Dermis blood vessel endothelial cell (primary cell): ENCODE measurements at places on chromosomes 12 and 14. TPM values are rescaled to one million over a fixed set of nuclear protein-coding genes. Genes with fewer than 3 reads are reported as not detected.

DNA sequence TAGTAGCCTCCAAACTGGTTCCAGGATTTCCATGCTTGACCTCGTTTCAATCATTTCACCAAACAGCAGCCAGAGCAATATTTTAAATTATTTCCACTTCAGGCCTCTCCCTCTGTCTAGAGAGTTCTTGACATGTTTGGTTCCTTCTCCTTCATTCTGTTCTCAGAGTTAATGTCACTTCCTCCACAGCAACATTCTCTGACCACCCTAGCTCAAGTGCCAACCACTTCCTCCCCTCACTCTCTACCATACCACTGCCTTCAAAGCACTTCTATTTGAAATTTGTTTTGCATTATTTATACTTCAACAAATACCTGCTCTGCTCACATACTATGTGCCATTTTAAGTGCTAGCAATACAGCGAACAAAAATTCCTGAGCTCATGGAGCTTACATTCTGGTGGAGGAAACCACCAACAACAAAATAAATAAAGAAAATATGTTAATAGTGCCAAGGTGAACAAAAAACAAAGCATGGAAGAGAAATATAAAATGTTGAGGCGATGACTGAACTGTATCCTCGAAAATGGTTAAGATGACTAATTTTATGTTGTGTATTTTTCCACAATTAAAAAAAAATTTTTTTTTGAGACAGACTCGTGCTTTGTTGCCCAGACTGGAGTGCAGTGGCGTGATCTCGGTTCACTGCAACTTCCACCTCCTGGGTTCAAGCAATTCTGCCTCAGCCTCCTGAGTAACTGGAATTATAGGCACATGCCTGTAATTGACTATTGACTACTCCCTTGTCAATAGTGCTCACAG, 17.3 kb downstream of the BAZ1A start:
- DNase-seq = no peak

DNA sequence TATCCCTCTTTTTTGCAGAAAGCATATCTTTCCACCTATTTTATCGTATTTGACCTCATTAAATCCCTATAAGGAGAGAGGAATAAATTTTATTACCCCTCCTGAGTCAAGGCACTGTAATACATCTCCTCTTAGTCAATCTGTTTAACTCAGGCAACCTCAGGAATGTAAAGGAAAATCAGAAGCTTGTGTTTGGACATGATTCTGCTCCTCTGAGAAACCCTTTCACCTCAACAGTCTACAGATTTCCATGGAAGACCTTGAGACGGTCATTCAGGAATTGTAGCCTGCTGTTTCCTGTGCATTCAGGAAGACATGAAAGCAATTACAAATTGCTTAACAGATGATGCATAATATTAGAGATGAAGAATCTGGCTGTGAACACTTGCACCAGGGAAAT, 360.8 kb downstream of the PAWR start:
- peak; percentile 83 for DNase-seq

Gene ERP27
- 0.14 TPM in 1 of 2 replicates, not detected in the other for total RNA-seq

Gene TDRD9
- total RNA-seq = 3.0 and 4.3 TPM in 2 replicates

DNA sequence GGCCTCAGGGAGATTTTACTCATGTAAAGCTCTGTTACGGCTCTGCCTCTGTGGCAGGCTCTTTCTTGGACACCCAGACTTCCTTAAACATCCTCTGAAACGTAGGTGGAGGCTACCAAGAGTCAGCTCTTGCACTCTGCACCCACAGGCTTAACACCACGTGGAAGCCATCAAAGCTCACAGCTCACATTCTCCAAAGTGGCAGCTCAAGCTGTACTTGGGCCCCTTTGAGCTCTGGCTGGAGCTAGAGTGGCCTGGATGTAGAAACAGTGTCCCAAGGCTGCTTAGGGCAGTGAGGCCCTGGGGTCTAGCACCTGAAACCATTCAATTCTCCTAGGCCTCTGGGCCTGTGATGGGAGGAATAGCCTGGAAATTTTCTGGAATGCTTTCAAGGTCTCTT, 155.3 kb upstream of the CDKN3 start:
- no peak for DNase-seq

GRCh38 chr14:65131301-65131701, 29.0 kb upstream of the MAX start:
- DNase-seq = no peak

GRCh38 chr12:28035500-28035899, 63.0 kb upstream of the PTHLH start:
- peak; percentile 60 for DNase-seq

Gene PACS2
- 63.6 and 74.0 TPM in 2 replicates for total RNA-seq

DNA sequence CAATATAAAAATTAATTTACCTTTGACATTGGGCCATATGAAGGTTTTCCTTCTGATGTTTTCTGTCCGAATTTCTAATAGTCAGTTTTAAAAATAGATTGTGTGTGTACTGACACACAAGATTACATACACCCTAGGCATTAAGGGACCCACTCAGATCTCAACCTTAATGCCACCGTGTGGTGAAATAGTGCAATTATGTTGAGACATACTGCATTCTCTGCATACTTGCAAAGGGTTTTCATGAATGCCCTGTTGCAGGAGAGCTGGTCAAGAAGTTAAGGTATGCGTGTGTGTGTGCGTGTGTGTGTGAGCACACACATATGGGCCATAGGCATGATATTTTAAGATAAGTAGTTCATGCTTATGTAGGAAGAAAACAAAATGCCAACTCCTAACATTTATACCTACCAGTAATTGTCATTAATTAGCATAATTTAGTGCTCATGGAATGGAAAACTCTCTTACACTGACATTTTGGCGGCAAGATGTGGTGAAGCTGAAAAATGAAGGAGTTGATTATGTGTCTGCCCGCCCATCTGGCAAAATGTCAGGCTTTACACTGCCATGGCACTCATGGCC, 58.8 kb downstream of the PIK3C2G start:
- DNase-seq = peak; percentile 85

GRCh38 chr12:28104316-28104715, 85.9 kb upstream of the CCDC91 start:
- no peak for DNase-seq

GRCh38 chr12:131103669-131104462, 150.2 kb downstream of the ADGRD1 start:
- no peak for DNase-seq

- no peak for DNase-seq
Observed at GRCh38 chr12:80018119-80018518, 81.2 kb upstream of the OTOGL start.

- no peak for DNase-seq
Observed at GRCh38 chr12:118219772-118220171, 83.8 kb downstream of the PEBP1 start.

Gene NRDE2
- 12.3 and 13.3 TPM in 2 replicates for total RNA-seq

DNA sequence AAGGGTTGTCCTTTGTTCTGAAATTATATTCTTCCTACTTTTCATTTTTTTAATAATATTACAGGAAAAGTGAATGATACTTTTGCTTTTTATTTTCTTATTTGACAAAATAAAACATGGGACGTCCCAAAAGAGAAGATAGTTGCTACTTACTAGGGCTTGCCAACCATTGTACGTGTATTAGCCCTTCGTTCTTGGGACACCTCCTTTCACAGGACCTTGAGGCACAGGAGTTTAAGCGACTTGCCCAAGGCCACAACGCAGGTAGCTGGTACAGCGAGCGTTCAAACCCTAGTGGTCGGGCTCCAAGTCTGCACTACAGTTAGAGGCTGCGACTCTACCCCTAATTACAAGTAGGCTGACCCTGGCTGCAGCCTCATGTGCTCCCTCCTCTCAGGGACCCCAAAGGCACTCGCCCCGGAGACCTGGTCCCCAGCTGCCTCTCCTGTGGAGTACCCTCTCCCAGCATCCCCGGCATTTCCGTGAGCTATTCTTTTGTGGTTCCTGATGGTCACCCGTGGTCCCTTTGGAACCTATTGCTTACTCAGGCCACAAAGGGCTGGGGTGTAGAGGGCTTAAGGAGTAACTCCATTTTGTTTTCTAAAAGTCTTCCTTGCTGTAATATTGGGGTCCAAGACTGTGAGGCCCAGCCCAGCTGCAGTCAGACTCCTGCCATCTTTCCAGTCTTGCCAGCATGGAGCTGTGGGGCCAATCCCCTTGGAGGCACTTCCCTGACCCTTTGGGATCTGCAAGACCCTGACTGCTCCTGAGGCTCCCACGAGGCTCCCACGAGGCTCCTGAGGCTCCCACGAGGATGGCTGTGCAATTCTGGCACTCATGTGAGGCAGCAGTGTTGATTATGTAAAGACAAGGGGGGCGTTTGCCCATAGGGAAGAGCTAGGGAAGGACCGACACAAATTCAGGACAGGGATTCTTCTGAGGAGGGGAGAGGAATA, 49.7 kb downstream of the IQSEC3 start:
- DNase-seq = no peak

Gene SDR9C7
- total RNA-seq = not detected in 2 replicates

DNA sequence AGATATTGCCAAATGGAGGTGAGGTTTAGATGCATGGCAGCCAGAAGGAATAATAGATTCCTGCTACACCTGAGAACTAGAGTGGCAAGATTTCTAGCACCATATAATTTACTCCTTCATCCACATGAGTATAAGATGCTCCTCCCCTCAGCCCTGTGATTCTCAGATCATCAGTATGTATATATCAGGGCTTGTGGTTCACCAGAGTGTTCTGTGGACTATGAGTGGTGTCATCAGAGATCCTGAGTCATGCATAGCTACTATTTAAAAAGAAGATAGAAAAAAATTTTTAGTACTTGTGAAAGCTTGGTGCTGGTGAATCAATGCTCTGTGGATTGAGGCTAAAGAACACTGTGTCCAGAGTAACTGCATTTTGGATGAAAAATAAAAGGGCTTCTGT, 285.9 kb downstream of the BMP4 start:
- DNase-seq = no peak

DNA sequence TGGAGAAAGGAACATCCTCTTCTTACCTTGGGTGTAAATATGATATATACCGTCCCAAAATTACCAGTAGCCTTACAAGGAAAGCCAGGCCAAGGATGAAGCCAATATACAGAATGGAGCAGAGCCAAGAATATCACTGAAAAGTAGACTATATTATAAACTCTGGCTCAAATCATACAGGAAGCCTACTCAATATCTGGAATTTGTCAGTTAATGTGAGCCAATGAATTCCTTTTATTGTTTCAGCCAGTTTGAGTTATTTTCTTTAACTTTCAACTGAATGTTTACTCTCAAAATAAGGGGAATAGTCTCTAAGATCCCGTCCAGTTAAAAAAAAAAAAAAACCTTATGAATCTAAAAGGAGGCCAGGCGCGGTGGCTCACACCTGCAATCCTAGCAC, 9.8 kb upstream of the DENND5B start:
- peak; percentile 70 for DNase-seq

DNA sequence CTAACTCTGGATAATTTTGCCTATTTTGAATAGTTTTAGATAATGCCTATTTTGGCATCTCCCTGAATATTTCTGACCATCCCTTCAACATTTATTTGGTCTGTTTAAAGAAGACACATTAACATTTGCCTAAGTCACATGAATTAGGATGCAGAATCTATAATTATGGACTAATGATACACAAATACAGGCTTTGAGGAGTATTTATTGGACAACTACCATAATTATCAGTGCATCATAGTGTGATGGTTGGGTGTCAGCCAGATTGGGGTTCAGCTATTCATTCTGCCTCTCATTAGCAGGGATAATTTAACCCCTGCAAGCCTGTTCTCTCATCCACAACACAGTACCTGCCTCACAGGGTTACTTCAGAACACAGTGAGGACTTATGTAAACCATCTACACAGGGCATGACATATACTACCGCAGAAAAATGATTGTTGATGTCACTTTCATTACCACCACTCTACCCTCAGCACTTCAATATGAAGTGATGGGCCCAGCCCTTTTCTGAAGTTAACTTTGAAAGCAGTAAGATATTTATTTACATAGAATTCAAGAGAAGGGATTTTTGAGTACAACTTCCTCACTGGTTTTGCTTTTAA, 14.4 kb downstream of the PRKCH start:
- no peak for DNase-seq

Gene FAR2
- total RNA-seq = 43.7 and 61.9 TPM in 2 replicates

Gene IL26
- total RNA-seq = not detected in 2 replicates

GRCh38 chr12:52300796-52301691, 9.7 kb upstream of the KRT81 start:
- DNase-seq = no peak

Gene GPR84
- under 0.01 and 0.05 TPM in 2 replicates for total RNA-seq

GRCh38 chr12:93762059-93762719, 85.0 kb downstream of the CRADD start:
- DNase-seq = no peak

Gene WNT5B
- total RNA-seq = 0.28 and 1.5 TPM in 2 replicates

Gene UNG
- 29.1 and 33.5 TPM in 2 replicates for total RNA-seq

DNA sequence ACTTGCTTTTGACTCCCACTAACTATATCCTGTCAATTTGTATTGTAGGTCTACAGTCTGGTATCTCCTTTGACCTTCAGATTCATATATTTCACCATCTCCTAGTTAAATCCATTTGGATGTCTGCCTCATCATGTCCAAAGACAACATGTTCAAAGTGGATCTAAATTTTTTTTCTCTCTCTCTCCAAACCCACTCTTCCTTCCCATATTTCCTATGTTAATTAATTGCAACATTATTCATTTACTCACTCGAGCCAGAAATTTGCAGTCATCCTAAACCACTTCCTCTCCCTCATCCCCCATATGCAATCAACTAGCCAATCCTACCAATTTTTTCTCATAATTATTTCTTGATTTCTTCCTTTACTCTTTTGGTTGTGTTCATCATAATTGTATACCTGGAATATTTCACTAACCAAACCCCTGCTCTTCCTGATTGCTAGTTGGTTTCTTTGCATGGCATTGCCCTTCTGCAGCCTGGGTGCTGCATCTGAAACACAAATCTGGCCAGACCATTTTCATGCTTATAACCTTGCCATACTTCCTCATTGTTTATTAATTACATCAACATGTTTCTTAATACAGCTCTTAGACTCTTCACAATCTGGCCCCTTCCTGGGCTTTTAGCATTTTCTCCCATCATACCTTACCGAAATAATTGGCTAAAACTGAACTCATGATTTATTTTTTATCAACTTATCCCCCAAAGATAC, 442.2 kb downstream of the ADAMTS20 start:
- DNase-seq = no peak

DNA sequence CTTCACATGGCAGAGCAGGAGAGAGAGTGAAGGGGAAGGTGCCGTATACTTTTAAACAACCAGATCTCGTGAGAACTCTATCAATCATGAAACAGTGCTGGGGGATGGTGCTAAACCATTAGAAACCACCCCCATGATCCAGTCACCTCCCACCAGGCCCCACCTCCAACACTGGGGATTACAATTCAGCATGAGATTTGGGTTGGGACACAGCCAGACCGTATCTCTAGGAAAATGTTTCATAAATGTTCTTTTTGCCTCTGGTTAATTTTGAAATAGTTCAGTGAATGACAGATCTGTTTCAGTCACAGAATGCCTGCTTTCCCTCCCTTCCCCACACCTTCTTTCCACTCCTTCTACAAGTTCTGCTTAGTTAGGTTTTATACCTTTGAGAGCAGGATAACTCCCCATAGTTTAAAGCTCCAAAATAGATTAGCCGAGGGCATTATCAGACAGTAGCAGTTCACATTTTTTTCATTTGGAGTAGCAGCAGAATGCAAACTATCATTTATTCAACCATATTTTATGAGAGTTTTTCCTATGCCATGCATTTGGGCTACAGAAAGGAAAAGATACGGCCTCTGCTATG, 27.1 kb downstream of the PELI2 start:
- no peak for DNase-seq
